HTR-8/SVneo (cell line): ENCODE measurements at places on chromosomes 16 and 17.
A peak's percentile ranks its signal among the peaks of the same experiment; 100 is the strongest.

- no peak for DNase-seq
These were observed 30.5 kb downstream of the GINS3 start for GRCh38 chr16:58422809-58423208.

DNA sequence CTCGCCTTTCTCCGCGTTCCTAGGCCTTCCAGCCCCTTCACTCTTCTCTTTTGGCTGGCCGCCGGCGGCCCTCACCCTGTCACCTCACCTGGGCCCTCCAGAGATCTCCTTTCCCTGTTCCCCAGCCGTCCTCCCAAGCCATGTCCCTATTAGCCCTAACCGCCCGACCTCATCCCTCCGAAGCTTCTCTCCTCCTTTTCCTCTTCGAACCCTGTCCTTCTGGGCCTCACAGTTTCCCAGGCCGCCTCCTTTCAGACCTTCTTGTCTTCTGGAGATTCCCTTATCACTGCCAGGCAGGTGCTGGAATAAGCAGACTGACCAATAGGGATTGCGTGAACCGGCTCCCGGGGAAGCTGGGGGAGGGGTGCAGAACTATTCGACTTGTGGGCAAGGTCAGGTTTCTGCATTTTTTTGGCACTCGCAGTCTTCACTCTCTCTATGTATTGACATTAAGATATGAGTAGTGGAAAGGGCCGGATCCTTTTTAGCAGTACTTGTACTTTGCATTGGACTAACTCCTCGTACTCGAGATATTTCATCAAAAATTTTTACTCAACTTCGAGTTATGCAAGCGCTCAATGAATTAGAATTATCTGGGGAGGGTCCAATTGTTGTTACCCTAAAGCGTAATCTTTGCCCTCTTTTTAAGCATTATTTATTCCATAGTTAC, 690 bp downstream of the RHOT1 start:
- DNase-seq, result peak; percentile 63

GRCh38 chr17:71200597-71200996, 920.2 kb upstream of the SOX9 start:
- DNase-seq, result no peak

GRCh38 chr16:49427771-49428170, 54.2 kb downstream of the C16orf78 start:
- no peak for DNase-seq

DNA sequence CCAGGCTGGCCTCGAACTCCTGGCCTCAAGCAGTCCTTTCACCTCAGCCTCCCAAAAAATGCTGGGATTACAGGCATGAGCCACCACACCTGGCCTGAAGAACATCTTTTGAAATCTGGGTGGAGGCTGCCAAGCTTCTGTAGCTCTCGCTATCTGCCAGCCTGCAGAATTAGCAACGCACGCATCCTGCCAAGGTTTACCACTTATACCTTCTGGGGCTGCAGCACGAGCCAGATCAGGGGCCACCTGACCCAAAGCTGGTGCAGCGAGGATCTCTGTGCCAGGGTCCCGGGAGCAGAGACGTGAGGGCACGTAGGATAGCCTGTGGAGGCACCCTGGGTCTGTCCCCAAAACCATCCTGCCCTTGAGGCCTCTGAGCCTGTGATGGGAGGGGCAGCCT, 22.2 kb downstream of the SLC38A8 start:
- no peak for DNase-seq

DNA sequence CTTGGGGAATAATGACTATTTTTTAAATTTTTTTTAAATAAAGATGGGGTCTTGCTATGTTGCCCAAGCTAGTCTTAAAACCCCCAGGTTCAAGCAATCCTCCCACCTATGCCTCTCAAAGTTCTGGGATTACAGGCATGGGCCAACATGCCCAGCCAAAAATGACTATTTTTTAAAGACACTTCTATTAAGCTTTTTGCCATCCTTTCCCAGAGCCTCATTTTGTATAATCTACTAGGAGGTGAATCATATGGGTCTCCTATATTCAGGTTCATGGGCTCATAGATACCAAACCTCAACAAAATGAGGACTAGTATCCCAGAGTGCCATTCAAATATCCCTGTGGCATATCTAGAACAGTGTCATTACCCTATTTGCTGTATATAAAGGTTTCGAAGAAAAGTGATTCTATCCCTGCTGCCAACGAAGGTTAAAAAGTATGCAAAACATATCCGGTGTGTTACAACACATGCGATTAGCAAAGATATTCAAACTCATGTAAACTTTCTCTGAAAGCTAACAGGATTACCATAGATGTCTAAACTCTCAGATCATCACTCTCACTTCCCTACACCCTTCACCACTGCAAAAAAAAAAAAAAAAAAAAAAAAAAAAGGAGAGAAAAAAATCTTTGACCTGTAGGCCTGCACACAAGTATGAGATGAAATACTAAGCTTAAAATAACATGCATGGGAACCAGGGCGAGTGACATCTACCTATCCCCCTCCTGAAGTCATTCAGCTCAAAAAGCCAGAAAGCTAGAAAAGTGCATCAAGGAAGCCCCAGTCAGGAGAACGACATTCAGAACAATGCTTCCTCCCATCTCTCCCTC, 23.5 kb downstream of the XPO6 start:
- no peak for DNase-seq

DNA sequence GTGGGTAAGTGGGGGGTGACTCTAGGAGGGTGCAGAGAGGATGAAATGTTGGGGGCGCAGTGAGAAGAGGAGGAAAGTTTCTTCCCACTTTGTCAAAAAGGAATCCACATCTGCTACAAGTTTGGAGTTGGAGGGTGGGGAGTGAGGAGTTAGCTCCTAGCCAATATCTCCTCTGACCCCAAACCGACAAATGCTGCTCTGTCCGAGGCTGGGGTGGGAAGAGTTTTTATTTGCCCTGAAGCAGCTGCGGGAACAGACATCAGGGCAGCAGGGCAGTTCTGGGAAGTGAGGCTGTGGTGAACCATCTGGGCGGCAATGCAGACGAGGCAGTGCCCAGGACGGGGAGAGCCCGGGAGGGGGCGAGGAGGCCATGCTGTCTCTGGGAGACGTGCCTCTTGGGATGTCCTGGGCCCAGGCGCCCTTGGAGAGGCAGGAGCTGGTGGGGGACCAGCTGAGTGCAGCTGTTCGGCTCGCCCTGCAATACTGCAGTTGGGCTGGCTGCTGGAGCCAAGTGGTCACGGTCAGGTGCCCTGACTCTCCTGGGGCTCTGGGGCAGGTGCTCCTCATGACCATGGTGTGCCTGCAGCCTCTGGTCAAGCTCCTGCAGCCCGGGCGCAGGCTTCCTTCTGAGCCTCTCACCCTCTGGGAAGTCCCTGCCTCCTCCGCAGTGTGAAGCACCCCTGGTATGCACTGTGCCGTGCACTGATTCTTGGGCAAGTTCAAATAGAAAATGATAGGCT, 6.4 kb upstream of the SOCS3 start:
- DNase-seq, result no peak

DNA sequence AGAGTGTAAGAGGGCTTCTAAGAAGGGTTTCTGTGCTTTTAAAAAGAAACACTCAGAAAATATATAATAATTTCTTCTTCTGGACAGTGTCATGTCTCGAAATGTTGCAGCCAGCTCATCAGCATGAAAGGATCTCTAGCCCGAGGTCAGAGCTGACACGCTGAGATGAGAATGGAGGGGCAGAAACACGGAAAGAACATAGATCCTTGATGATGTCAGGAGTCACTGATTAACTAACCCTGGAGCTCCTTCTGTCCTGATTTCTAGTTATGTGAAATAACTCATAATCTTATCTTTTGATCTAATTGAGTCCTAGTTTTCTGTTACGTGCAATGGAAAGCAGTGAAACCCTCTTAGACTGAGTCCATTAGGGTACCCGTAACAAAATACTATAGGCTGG, 10.3 kb upstream of the TOX3 start:
- no peak for DNase-seq

DNA sequence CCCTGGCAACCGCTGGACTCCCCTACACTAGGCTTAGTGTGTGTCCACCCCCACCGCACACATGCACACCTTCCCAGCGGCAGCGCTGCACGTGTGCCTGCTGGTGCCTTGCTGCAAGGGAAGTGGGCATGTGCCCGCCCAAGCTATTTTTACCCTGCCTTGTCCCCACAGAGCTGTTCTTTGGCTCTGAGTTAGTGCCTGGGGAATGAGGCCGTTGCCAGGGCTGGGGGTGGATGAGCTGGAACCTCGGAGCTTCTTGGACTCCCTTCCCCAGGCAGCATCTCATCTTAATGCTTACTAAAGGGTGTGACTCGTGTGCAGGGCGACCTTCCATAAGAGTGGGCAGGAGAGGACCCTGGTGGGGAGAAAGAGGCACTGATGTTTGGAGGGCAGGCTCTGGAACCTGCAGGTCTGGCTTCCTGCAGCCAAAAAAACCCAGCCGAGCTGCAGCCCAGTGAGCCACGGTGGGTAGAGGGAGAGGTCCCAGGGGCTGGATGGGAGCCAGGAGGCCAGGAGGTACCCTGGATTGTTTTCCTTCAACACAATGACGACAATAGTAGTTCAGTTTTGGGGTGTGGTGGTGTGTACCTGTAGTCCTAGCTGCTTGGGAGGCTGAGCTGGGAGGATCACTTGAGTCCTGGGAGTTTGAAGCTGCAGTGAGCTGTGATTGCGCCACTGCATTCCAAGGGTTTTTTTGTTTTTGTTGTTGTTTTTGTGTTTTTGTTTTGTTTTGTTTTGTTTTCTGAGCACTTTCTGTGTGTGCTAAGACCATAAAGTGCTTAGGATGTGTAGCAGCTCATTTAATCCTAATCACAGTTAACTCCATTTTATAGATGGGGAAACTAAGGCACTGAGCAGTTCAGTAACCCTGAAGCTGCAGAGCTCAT, 119.1 kb downstream of the RAB11FIP4 start:
- no peak for DNase-seq

- no peak for DNase-seq
These were observed 10.9 kb upstream of the RAB11FIP3 start for GRCh38 chr16:414395-415169.

- DNase-seq, result no peak
These were observed 163.2 kb downstream of the TOX3 start for GRCh38 chr16:52383640-52384292.

- DNase-seq, result no peak
These were observed 495.4 kb downstream of the TOX3 start for GRCh38 chr16:52051414-52052172.

GRCh38 chr16:78915811-78916345, 684.7 kb downstream of the MAF start:
- no peak for DNase-seq

- no peak for DNase-seq
These were observed 2.1 kb upstream of the NHERF1 start for GRCh38 chr17:74746376-74746775.

DNA sequence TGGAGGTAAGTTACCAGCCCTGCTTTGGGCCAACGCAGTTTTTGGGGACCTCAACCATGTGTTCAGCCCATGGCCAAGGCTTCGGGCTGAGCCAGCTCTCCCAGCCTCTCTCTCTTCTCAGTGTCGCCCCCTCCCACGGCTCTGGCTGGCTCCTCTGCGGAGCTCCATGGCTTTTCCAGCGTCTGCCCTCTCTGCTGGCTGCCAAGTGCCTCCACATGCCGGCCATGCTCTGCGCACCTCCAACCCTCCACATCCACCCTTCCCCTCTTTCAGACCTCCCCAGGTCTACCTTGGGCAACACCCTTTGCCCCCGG, 23.2 kb downstream of the COTL1 start:
- DNase-seq, result no peak

DNA sequence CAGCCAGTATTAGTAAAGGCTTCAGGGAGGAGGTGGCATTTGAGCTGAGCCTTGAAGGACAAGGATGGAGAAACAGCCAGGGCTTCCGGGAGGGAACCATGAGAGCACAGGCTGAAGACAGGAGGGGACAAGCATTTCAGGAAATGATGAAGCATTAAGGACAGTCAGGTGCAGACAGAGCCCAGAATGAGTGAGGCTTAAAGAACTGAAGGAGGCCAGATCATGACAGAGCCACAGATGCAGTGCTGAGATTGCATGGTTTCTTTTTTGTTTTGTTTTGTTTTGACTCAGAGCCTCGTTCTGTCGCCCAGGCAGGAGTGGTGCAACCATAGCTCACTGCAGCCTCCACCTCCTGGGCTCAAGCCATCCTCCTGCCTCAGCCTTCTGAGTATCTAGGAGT, 211.5 kb downstream of the SOX9 start:
- no peak for DNase-seq

GRCh38 chr17:8019665-8020650, 17.5 kb downstream of the GUCY2D start:
- no peak for DNase-seq

- DNase-seq, result no peak
These were observed 1.9 kb downstream of the ZNF778 start for GRCh38 chr16:89219365-89219764.

DNA sequence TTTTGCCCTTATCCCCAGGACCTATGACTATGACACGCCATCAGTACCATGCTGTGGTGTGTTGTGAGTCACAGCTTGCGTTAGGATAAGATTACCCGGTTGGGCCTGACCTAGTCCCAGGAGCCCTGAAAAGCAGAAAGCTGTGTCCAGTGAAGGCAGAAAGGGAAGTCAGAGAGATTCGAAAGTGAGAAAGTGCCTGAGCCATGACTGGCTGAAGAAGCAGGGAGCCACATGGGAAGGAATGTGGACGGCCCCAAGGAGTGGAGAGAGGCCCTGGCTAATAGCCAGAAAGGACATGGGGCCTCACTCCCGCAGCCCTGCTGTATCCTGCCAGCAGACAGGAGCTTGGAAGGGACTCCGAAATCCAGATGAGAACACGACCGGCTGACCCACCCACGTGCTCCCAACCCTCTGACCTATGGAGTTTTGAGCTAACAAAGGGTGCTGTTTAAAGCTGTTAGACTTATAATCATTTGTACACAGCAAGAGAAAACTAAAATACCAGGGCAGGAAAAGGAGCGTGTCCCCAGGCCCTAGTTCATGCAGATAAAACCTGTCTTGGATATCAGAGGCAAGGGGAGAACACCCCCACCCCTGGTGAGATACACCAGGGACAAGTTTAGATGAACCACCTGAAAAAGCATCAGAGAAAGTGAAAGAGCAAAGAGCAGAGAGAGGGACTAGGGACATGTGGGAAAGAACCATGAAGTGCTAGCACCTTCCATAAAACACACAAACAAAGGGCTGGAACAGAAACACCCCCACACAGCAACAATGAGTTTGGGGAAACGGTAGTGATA, 115.3 kb downstream of the SLC39A11 start:
- peak; percentile 78 for DNase-seq

DNA sequence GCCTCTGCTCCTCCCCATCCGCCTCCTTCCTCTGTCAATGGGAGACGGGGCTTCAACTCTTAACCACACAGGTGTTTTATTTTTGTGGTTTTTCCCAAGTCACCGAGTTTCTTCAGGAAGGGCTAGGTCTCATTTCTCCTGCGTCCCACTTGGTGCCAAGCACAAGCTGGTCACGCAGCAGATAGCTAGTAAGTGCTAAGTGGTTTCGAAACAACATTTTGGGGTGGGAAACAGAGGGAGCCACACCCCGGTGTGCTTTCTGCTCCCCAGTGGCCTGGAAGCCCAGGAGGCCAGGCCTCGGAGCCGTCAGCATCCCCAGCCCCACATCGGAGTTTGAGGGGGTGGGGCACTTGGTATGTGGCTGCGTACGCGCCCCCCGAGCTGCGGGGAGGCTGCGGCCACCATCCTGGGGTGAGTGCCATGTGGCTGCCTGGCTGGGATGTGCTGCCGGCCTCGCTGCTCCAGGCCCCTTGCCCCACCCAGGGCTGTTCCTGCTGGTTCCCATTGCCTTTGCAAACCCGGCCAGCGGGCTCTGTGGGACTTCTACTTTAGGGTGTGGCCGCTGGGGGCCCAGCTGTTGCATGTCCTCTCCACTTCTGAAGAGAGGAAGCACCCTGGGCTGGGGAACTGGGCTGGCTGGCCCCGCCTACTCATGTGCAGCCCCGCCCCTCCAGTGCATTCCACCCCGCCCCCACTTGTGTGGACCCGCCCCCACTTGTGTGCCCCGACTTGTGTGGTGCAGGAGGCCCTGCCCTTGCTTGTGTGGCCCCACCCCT, 55.6 kb downstream of the BAIAP2 start:
- DNase-seq, result no peak
